Activated T-helper 1 cell treated with anti-CD3 and anti-CD28 coated beads, Interleukin-2, amount 50 U/mL, for 16 hours (primary cell): ENCODE measurements at places on chromosomes 7 and 10.

DNA sequence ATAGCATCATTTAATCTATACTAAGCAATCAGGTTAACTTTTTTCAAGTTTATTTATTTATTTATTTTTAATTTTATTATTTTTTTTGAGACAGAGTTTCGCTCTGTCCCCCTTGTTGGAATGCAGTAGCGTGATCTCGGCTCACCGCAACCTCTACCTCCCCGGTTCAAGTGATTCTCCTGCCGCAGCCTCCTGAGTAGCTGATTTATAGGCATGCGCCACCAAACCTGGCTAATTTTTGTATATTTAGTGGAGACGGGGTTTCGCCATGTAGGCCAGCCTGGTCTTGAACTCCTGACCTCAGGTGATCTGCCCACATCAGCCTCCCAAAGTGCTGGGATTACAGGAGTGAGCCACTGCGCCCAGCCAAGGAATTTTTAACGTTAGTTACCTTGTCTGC, 635 bp upstream of the MYPN start:
- DNase-seq: no peak

DNA sequence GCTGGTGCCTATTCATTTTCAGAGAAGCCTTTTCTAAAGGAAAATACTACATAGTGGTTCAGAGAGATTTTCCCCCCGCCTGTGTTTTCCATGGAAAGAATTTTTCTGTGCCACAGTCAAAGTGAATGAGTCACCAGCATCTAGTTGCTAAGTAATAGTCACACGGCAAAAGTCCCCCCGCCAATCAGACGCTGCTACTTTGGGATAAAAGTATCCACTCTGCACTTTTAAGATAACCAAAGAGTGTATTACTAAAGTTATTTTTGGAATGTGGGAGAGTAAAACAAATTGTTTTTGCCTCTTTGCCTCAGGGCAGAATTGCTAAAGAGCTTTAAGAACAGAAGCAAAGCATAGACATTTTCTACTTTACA, 23.5 kb downstream of the ABLIM1 start:
- no peak for DNase-seq

DNA sequence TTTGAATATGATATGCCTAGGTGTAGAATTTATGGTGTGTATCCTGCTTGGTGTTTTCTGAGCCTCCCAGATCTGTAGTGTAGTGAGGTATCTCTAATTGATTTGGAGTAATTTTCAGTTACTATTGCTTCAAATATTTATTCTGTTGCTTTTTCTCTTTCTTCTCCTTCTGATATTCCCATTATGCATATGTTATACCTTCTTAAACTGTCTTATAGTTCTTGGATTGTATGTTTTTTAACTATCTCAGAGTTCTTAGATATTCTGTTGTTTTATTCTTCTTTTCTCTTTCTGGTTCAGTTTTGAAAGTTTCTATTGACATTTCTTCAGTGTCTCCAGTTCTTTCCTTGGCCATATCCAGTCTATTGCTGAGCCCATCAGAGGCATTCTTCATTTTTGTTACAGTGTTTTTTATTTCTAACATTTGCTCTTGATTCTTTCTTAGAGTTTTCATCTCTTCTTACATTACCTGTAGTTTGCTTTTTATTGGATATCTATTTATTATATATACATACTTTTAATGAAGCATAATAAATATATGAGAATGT, 205.4 kb upstream of the LRGUK start:
- no peak for DNase-seq

- DNase-seq: no peak
Observed at GRCh38 chr7:149811831-149812490, 26.2 kb upstream of the ZNF862 start.

DNA sequence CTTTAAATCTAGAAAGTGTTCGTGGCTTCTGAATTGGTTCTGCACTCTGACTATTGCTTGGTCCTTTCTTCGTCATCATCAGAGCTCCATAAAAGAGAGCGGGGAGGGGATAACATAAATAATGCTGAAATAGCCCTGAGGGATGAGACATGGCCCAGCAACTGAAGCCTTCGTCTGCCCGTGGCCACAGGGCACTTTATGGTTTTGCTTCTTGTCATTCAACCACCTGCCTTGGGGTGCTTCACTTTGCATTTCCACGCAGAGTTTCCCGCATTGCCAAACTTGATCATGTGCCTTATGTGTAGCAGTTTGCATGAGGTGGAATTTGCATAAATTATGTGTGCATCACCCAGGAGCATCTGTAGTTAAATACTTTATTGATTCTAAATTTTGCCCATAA, 15.9 kb downstream of the GSTO2 start:
- no peak for DNase-seq

GRCh38 chr10:97540669-97541500, 31.7 kb upstream of the ANKRD2 start:
- DNase-seq: no peak
